Activated CD4-positive, alpha-beta T cell treated with anti-CD3 and anti-CD28 coated beads, Interleukin-2, amount 50 U/mL, for 16 hours (primary cell): ENCODE measurements at places on chromosomes 3 and 15.
A peak's percentile ranks its signal among the peaks of the same experiment; 100 is the strongest.

DNA sequence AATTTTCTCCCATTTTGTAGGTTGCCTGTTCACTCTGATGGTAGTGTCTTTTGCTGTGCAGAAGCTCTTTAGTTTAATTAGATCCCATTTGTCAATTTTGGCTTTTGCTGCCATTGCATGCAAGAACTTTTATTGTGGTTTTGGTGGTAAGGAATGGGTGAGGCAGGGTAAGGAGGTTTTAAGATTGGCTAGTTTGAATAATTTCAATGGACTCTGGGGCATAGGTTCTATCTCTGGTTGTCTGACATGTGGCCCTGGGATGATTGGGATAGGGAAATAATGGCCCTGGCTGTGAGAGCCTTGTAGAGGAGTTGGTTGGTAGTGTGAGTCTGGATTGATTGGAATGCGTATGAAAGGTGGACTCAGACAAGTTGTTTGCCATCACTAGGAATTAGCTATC, 38.0 kb downstream of the SEC22A start:
- DNase-seq, result no peak

DNA sequence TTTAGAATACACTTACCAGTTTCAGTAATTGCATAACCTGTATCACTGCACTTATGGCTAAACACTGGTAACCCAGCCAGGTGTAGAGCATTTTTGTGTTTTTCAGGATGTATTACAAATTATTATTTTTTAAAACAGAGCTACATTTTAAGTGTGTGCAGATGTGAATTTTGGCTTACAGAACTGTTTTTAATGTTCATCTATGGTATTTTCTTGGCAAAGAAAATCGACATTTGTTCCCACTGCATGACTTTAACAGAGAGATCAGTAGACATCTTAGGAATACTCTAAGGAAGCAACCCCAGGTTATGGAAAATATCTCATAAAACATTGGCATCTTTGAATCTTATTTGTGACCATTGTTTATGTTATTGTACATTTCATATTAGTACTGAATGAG, 73.3 kb downstream of the ATP13A4 start:
- DNase-seq, result no peak

- no peak for DNase-seq
Measured at GRCh38 chr3:42664438-42664803, 10.9 kb downstream of the ZBTB47 start.

DNA sequence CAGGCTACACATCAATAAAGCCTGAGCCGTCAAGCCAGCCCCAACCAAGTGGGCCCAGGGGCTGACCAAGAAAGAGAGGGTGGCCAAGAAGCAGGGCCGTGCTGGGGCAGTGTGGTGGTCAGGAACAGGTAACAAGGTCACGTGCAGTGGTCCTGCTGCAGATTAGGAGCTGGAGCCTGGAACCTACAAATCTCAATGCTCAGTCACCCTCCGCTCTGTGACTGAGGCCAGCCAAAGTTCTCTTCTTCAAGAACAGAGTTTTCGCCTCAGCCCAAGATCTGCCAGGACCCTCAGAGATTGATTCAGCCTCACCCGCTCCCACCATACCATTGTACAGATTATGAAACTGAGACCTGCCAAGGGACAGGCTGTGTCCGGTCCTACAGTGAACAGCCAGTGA, 26.9 kb downstream of the GRAMD2A start:
- DNase-seq, result no peak

DNA sequence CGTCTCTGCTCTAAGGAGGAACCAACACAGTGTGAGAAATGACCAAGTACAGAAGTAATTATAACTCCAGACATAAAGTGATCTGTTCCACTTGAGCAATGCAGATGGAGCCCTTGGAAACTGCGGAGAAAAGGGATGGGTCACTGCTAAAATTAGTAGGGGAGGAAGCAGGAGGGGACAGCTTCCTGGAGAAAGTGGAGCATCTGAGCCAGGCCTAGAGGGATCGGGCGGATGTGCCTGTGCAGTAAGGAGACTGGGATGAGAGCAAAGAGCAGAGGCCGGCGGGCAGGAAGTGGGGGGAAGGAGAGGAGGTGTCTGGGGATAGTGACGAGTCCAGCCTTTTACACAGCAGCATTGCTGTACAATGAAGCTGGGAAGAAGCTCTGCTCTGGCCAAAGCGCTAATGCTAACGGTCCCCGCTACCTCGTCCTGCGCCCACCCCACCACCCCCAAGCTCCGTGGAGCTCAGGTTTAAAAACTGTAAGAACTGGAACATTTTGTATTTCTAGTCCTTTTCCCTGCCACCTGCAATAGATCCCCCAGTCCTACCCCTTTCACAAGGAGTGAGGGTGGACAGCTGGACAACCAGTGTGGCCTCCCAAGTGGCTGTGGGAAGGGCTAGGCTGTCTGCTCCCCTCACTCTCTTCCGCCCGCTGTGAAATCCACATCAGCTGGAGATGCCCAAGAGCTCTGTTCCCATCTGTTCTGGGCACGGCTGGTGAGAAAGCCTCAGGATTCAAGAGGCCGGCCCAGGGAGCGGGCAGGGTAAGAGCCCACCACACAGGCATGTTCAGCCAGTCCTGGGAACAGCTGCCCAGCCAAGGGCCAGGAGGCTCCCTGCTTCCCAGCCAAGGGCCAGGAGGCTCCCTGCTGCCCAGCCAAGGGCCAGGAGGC, 53.0 kb upstream of the HES1 start:
- DNase-seq, result no peak

GRCh38 chr3:99317201-99317600, 321.2 kb upstream of the COL8A1 start:
- DNase-seq, result no peak

GRCh38 chr3:9278498-9278897, 29.1 kb upstream of the SRGAP3 start:
- no peak for DNase-seq

- no peak for DNase-seq
Measured at GRCh38 chr3:103786296-103786695, 1351.5 kb downstream of the ZPLD1 start.

GRCh38 chr3:14536837-14537589, 3.1 kb downstream of the GRIP2 start:
- no peak for DNase-seq

DNA sequence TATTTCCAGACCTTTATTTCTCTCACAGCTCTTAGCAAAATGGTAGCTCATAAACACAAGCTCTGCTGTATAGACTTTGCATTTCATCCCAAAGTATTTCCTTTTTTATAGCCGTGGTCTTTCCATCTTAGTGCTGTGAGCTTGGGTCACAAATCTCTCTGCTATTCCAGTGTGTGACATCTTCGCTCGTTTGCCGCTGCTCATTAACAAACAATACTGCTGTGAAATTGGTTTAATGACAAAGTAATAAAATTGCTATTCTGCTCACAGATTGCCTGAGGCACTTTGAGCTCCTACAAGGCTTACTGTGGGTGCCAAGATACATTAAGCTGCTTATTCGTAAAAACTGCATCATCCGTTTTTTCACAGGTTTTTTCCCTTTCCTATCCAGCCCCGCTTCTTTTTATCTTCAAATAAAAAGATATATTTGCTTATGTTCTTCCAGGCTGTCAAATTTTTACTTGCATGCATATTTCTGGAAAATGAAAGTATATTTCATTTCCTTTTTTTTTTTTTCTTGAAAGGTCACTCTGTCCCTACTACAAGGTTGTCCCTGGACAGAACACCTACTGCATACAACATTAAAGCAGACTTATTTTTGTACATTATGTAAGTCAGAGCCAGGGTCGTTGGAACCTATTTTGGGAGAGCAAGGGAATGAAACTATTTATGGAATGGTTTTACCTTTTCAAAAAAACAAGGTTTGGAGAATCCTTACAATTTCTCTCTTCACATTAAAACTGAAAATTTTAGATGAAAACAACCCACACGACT, 174.5 kb downstream of the MEIS2 start:
- no peak for DNase-seq

GRCh38 chr3:38662544-38662943, 13.1 kb upstream of the SCN5A start:
- DNase-seq, result peak; percentile 26

GRCh38 chr3:111325160-111325718, 216.8 kb upstream of the CD96 start:
- DNase-seq, result no peak

DNA sequence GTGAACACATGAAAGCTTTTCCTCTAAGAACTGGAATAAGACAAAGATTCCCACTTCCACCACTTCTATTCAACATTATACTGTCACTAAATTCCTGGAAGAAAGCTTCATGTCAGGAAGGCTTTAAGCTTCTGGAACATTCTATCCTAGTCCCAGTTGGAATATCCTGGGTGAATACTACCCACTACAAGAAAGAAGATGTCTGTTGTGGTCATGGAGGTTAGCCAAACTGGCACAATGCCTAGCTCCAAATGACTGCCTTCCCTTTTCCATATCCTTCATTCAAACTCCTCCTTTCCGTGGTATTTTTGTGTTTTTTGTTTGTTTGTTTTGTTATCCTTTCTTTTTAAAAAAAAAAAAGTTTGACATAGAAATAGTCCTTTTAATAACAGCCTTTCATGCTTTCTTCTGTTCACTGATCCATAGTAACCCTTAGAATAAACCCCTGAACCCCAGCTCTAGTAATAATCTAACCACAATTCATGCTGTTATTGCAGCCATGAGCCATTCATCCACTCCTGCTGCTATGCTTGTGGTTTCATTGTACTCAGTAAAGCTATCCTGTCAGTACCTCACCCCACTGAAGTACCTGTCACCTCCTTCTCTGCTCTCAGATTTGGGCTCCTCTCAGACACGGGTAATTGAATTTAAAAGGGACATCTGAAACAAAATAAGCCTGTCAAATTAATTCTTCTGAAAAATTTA, 447.5 kb downstream of the IGSF11 start:
- DNase-seq, result no peak

DNA sequence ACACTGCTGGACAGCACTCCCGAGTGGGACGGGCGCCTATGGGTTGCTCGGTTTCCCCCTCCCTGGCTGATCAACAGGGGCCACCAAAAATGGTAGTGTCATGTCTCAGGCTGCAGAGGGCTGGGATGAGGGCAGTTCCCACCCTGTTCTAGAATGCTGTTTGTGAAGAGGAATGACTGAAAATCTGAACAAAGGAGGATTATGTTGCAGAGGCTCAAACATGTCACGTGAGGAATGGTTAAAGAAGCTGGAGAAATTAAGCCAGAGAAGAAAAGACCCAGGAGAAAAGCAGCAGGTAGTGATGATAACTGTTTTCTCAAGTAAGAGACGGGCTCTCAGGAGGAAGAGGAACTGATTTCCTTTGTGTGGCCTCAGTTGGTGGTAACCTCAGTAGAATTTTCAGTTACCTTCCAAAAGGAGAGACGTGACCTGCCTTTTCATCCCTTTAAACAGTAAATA, 10.4 kb downstream of the SPG21 start:
- no peak for DNase-seq

- peak; percentile 52 for DNase-seq
Measured at GRCh38 chr15:100601163-100601562, 821 bp downstream of the LINS1 start.
